Left kidney (tissue), 8 donors: ENCODE measurements at places on chromosomes 11 and 22. TPM values are rescaled to one million over a fixed set of nuclear protein-coding genes. Genes with fewer than 3 reads are reported as not detected.

DNA sequence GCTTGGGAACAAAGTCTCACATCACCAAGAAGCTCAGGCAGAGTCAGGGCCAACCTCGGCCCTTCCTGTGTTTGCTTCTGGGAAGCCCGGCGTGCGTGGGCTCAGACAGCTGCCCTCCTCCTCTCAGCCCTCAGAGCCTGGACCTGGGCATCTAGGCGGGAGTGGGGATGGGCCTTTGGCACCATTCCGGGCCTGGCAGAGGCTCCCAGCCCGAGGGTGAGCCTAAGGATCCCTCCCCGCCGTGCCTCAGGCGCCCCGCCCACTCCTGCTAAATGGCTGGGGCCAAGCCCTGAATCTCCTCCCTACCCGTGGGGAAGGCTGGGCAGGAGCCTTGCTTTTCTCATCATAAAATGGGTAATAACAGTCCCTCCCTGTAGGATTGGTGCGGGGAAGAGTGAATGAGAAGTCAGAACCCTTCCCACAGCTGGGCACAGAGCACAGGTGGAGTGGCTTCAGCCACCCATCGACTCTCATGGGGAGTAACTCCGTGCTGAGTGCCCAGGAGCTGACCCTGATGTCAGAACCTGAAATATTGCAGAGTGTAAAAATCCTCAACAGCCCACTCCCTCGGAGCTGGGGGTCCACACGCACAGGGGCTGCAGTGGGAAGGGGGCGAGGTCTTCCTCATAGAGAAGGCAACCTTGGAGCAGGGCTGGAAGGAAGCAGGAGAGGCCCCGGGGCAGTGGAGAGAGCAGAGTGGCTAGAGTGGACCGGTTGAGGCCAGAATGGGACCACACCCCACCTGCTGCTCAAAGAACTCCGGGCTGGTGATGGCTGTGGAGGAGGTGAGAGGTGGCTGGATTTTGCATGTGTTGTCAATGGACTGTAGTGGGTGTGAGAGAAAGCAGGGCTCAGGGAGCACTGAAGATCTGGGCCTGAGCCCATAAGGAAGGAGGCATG lies 18.8 kb upstream of the CDKN1C start:
- no peak for DNase-seq

DNA sequence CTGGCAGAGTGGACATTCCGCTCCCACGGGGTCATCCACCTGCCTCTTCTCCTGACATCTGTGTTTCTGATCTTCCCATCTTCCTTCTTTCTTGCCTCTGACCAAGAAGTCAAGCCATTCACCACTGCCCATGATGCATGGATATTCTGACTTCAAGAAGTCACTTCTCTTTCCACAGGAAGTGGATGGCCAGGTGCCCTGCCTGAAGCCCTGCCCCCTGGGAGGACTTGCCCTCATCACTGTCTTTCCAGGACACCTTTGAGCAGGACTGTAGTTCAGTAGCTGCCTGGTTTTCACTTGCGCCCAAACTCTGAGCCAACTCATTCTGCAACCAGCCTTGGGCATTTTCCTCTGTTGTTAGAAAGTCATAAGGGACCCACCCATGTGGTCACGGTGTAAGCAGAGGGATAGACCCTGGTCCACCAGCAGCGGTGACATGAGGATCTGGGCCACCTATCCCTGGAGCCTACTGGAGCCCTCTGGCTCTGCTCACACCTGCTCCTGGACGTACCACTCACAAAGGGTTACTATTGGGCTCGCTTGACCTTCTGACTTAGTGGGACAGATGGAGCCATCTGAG lies 6.9 kb downstream of the CYTH4 start:
- no peak for DNase-seq

DNA sequence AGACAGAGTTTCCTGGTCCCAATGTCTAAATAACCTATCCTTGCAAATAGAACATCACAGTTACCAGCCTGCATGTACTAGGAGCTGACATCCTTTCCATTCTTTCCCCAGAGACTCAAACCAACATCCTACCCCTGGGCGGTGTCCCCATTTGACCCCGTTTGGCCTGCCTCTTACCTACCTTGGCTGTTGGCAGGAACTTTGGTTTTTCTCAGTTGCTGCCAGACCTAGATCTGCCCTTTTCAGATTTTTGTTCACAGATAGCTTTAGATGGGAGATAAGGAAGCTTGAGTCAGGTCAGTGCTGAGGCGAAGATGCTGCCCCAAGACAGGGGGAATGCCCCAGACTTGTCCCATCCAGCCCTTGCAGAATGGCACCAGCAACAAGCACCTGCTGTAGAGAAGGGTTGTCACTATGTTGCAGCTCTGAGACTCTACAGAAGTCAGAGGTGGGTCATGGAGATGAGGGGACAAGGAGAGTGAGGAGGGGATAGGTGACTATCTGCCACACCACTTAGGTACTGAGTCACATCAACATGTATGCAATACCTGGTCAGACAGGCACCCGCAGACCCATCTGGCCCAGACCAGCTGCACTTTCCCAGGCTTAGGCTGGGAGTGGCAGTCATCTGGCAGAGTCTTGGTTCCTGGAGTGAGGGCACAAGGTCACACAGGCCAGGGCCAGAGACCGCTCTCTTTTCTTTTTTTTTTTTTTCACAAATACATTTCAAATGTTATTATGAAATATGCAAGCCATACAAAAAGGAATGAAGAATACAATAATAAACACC lies 61.5 kb upstream of the POU2AF1 start:
- DNase-seq, result no peak

- DNase-seq, result no peak
Measured at GRCh38 chr11:99695106-99695505, 674.4 kb downstream of the CNTN5 start.

DNA sequence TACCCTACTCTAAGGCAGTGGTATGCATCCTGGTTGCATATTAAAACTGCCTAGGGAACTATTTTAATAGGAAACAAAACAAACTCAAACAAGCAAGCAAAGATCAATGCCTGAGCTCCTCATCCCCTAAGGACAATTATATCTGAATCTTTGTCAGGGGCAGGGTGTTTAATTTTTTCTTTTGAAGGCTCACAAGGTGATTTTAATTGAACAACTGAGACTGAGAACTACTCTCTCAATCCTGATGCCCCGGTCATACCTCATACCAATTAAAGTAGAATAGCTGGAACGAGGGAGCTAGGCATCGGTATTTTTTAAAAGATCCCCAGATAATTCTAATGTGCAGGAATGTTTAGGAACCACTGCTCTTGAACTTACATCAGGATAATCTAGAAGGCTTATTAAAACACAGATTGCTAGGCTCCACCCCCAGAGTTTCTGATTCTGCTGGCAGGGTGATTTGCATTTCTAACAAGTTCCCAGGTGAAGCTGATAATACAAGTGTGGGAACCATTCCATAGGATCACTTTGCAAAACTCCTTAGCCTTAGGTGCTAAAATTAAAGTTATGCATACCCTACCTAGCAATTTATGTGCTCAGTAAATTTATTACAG lies 416.5 kb downstream of the GUCY1A2 start:
- DNase-seq, result no peak

DNA sequence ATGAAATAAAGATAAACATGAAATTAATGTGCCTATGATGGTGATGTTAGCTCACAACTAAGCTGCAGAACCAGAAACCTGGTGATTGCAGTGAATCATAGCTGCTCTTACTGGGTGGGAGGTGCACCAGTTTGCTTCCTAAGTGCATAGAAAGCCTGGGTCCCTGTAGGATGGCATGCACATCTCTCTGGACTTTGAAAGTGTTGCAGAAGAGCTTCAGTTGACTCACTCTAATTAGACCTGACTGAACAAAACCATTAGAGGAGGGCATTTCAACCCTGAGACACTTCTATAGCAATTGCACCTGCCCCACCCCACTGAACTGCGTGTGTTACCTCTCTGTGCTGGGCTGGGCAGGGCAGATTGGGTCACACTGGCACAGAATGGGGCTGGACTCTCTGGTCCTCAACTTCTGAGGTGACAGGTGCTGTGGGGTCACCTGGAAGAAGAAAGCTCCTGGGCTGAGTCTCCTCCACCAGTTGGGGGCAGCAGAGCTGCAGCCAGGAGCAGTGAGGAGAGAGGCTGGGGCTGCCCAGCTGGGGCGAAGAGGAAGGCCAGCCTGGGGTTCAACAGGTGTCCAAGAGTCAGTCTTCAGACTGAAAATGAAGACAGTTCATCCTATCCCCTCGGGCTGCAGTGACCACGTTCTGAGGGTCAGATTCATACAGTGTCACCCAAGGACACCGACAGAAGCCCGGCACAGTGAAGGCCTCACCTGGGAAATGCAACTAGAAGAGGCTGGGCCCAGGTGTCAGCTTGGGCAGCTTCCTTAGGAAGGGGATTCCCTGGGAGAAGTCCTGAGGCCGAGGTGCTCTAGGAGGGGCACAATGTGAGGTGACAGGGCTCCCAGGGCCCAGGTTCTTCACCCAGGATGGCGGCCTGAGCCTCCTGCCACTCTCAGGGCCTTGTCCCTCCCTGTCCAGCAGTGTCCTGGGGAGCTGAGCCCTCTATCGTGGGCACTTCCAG lies 58.1 kb downstream of the GGTLC2 start:
- DNase-seq, result no peak

DNA sequence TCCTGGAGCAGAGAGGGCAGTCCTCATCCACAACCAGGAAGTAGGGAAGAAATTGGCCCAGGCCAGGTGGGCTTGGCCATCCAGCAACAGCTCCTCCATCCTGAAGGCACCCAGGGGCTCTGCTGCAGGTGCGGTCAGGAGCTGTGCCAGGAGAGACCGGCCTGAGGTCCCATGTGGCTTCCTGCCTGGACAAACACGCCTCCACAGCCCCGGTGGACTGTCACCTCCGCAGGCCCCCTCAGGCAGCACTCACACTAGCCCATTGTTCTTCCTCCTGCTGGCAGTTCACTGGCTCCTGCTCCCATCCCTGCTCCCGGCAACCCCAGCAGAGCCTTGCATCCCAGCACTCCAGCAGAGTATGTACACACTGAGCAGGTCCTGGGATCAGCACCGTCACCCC lies 16.0 kb upstream of the POU2AF1 start:
- DNase-seq, result no peak

- no peak for DNase-seq
Measured at GRCh38 chr22:31707519-31707918, 42.4 kb downstream of the PRR14L start.

The NEFH gene
- 9.4 TPM for polyA plus RNA-seq
